ENCODE measurements at places on chromosomes 5 and 9.

DNA sequence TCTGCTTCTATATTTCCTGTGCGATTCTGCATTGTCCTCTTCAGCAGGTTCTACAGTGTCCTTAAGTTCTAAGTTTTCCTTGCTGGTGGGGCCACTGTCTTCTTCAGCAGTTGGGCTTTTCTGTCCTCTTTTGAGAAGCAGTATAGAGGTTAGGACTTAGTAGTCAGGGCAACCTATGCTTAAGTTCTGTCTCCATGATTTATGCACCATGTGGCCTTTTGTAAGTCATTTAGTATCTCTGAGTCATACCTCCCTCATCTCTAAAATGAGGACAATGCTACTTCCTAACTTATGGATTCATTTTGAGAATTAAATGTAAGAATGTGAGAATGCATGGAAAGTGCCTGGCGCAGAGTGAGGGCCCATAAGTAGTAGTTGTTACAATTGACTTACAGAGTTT is 46.8 kb downstream of the GRIN3A start:
- no peaks in the 10 kb centered on the region for H3K4me1 ChIP-seq
- DNase-seq, result no peak
- H3K27me3 ChIP-seq, result no peaks in the 10 kb centered on the region
- no peak overlapping the region for H3K4me3 ChIP-seq
- no peaks in the 10 kb centered on the region for H3K36me3 ChIP-seq

DNA sequence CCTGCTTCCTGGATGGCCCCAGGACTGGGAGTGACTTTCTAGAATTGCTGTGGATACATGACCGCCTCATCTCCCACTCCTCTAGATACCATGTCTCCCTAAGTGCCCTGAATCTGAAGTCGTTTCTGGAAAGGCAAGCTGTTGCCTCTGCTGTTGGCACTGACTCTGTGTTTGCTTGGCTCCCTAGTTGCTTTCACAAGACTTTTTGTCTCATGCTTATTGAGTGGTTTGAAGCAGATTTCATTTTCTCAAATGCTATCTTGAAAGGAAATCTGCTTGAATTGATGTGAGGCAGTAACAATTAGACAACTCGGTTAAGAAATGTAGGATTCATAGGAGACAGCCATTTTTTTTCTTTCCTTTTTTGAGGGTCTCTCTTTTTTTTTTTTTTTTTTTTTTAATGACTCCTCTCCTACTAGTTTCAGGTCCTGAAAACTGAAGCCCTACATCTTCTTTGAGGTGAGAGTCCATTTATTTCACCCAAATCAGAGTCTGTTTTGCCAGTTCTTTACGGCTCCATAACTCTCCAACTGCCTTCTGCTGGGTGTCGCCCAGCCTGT is 65.9 kb downstream of the PRDM6 start:
- DNase-seq, result no peak
- H3K4me1 ChIP-seq, result peaks cover 25% of the 10 kb centered on the region

- H3K4me3 ChIP-seq, result no peak overlapping the region
- H3K27me3 ChIP-seq, result peaks cover 26% of the 10 kb centered on the region
- no peak for DNase-seq
- no peaks in the 10 kb centered on the region for H3K36me3 ChIP-seq
- no peak overlapping the region for H3K27ac ChIP-seq
Measured at GRCh38 chr5:170206958-170207357, 25.8 kb upstream of the C5orf58 start.

GRCh38 chr5:6700074-6700684 is 13.1 kb upstream of the TENT4A start:
- H3K4me1 ChIP-seq, result peaks cover 19% of the 10 kb centered on the region
- DNase-seq, result no peak
- H3K36me3 ChIP-seq, result peaks cover 5% of the 10 kb centered on the region
- H3K27ac ChIP-seq, result no peak overlapping the region
- H3K4me3 ChIP-seq, result no peak overlapping the region

DNA sequence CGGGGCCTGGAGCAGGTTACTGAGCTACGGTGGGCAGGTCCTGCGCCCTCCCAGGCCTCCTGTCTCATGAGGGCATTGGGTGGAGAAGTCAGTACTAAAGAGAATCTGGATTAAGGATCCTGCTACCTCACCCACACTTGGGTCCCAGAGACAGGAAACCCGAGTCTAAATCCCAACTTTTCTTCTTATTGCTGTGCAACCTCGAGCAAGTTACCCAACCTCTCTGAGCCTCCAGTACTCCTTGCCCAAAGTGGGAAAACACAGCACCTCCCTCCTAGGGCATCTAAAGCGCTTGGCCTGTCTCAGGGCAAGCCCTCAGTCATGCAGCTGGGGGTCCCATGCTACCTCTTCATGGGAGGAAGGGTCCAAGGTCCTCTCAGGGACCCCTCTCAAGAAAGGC is 28.2 kb downstream of the ASS1 start:
- no peaks in the 10 kb centered on the region for H3K36me3 ChIP-seq
- H3K27me3 ChIP-seq, result peaks cover 10% of the 10 kb centered on the region
- H3K4me1 ChIP-seq, result no peaks in the 10 kb centered on the region
- no peak overlapping the region for H3K4me3 ChIP-seq
- H3K27ac ChIP-seq, result no peak overlapping the region

DNA sequence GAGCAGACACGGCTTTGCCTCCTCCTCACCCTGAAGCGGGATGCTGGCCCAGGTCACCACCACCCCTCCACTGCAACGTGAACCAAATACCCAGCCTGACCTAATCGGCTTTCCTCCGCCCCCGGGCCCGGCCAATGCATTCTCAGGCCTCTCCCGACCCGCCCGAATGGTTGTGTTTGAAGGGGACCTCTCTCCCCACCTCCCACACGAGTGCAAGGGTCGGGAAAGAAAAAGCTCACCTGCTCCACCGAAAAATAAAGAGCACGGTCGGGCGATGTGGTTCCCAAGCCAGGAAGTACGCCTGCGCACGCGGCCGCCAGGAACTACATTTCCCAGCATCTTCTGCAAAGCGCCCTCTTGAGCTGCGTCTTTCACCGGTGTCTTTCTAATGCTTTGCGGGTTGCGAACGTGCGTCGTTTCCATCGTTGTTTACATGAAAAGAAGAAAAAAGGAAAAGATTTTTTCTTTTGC is at the start of gene ZNF883:
Gene ZNF883, minus strand, starts transcription at position 282 of the 471 bp plus-strand sequence.
- H3K27me3 ChIP-seq, result peaks cover 7% of the 10 kb centered on the region
- H3K4me1 ChIP-seq, result peaks cover 14% of the 10 kb centered on the region
- peaks cover 24% of the 10 kb centered on the region for H3K36me3 ChIP-seq
- H3K4me3 ChIP-seq, result peak within 1 kb of the TSS; percentile 95
